ENCODE measurements at places on chromosomes 2 and 18.

DNA sequence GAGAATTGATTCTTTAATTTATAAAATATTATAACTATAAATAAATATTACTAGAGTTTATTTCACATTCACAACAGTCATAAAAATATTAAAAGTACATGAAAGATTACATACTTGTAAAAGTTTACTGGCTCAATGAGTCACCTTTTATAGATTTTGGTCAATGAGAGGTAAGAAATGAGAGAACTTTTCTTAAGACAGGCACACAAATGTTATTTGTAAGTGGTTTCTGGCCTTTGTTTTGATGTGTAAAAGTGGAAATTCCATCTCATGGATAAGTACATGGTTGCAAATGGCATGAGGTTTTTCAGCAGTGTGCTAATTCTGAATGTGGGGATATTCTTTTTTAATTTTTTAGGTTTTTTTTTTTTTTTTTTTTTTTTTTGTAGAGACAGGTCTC lies 63.8 kb downstream of the TTC27 start:
- no peak for DNase-seq

DNA sequence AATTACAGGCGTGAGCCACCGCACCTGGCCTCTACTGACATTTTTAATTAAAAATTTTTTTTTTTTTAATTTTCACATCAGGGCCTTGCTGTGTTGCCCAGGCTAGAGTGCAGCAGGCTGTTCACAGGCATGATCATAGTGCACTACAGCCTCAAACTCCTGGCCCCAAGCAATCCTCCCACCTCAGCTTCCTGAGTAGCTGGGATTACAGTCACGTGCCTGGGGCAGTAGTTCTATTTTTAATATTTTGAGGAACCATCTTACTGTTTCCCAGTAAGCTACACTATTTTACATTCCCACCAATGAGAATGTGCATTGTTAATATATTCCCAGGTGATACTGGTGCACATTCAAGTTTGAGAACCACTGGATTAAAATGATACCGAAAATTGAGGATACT lies 92.7 kb downstream of the WDSUB1 start:
- DNase-seq, result no peak

DNA sequence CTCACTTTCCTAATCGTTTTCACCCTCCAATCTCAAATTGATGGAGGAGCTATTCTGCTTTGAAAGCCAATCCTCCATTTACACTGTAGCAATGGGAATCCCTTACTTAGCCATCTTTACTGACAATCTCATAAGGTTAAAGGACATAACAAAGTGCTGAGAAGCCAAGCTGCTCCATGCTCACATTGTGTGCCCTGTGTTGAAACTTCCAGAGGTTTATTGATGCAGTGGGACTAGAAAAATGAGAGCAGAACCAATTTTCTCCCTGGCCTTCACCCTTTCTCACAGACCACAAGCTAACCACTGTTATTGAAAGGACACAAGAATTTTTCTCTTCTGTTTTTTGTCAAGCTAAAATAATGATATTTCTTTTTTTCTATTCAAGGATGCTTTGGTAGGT lies 63.8 kb downstream of the CSRNP3 start:
- no peak for DNase-seq

DNA sequence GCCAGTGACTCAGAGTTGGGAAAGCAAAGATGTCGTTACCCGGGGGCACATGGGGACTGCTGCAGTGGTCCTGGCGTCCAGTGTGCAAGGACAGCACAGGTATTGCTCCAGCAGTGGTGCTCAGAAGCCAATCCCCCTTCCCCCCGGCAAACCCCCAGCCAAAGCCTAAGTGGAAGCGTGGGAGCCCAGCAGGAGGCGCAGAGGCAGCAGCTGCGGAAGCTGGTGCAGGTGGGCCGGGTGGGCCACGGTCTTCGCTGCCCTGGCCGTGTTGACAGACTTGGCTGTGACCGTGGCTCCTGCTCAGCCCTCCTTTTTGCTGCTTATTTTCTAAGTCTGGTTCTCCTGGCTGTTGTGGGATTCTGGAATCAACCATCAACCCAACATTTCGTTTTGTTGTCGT lies 369.8 kb upstream of the ST6GAL2 start:
- DNase-seq, result no peak

GRCh38 chr2:94874277-94874997 lies 3.2 kb downstream of the TEKT4 start:
- peak; percentile 46 for DNase-seq

GRCh38 chr2:54054271-54054670 lies 61.1 kb upstream of the ACYP2 start:
- no peak for DNase-seq

- no peak for DNase-seq
These were observed 247.8 kb upstream of the SESTD1 start for GRCh38 chr2:179512281-179513035.

- DNase-seq, result no peak
These were observed 9.6 kb upstream of the TEX51 start for GRCh38 chr2:126889071-126889470.

GRCh38 chr2:22375096-22375495 lies 1009.9 kb upstream of the KLHL29 start:
- no peak for DNase-seq

GRCh38 chr2:75288760-75289159 lies 89.4 kb upstream of the TACR1 start:
- DNase-seq, result no peak

GRCh38 chr2:192000196-192000980 lies 153.5 kb upstream of the CAVIN2 start:
- no peak for DNase-seq

GRCh38 chr2:33190393-33190937 lies 243.7 kb downstream of the LTBP1 start:
- no peak for DNase-seq

GRCh38 chr18:48440924-48441323 lies 31.7 kb upstream of the ZBTB7C start:
- no peak for DNase-seq

- DNase-seq, result no peak
These were observed 19.2 kb downstream of the GKN1 start for GRCh38 chr2:68993660-68994059.

DNA sequence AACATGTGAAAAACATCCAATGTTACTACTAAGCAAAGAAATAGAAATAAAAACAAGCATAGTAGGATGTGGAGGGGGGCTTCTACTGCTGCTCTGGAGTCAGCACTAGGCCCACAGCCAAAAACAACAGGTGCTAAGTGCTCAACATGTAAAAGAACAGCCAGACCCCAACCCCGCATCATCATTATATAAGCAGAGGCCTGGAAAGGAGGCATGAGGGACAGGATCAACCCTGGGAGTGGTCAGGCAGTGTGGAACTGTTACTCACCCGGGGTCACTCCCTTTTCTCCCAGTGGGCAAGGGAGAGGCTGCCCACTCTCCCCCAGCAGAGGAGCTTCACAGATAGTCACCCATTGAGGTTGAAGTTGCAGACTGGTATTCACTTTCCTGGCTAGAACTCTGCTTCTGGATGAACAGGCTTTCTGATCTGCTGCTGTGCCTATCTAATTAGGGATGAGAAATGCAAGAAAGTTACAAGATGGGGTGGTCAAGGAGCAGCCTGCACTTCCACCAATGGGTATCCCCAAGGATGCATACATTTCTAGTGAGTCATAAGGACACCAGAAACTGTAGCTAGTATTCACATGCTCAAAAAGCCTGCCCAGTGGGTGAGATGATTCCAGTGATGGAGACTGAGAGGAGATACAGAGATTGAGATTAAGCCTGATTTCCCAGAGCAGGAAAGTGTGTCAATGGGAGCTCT lies 480.1 kb upstream of the TCF4 start:
- DNase-seq, result no peak

DNA sequence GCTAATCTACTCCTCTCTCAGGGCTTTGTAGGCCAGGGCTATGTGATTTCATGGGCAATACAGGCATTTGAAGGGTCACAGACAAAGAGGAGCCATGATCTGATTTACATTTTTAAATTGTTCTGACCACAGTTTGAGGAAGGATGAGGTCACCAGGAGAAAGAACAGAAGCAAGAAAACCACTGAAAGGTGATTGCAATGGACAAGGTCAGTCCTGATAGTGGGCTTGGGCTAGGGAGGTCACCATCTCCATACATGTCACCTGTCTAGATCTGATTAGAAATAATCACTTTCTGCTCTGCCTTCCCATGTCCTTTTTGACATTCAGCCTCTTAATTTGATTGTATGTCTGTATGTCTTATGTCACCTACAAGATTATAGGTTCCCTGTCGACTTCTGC lies 248.9 kb upstream of the CWC22 start:
- no peak for DNase-seq

DNA sequence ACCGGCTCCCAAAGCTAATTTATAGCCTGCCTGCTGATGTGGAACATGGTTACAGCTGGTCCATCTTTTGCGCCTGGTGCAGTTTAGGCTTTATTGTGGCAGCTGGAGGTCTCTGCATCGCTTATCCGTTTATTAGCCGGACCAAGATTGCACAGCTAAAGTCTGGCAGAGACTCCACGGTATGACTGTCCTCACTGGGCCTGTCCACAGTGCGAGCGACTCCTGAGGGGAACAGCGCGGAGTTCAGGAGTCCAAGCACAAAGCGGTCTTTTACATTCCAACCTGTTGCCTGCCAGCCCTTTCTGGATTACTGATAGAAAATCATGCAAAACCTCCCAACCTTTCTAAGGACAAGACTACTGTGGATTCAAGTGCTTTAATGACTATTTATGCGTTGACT lies 51.4 kb downstream of the TMEM178A start:
- no peak for DNase-seq

DNA sequence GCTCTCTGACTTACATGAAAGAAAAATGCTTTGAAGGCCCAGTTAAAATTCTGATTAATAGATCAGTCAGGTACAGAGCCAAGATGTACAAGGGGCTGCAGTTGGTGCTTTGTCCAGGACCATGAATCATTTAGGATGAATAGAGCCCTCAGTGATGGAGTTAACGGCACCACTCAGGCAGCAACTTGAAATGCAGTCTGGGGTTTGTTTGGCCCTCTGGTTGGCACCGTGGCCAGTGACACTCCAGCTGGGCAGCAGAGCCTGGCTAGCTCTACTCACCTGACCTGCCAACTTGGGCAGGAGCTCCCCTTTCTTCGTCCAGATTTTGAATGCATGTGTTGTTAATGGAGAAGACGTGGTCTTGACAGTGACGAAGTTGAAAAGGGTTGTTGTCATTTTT lies 493.0 kb upstream of the ACVR2A start:
- no peak for DNase-seq

DNA sequence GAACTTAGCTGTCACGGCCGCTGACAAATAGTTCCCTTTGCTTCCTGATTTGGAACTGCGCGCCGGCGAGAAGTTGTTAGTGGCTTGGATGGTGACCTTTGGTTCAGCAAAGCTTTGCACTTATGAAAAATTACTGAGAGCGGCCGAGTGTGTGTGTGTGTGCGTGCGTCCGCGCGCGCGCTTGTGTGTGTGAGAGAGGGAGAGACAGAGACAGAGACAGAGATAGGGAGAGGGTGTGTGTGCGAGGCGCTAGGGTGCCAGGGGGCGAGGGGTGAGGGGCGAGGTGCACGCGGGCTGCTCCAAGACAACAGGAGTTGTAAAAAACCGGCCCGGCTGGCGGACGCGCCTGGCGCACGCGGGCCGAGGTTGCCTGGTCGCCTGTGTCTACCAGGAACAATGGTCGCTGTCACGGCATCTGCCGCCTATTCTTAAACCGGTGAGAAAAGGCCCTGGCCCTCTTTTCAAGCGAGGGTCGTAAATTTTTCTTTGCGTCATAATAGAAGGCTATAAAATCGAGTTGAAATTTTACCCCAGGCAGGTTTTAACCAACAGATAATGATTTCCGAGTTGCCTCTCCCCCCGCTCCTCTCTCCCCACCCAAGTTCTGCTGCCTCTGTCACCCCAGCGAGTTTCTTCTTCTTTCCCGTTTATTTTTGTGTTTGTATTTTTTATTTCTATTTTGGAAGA lies 535 bp downstream of the HOXD3 start:
- DNase-seq, result no peak

GRCh38 chr2:168851674-168852320 lies 38.4 kb downstream of the SPC25 start:
- DNase-seq, result no peak

DNA sequence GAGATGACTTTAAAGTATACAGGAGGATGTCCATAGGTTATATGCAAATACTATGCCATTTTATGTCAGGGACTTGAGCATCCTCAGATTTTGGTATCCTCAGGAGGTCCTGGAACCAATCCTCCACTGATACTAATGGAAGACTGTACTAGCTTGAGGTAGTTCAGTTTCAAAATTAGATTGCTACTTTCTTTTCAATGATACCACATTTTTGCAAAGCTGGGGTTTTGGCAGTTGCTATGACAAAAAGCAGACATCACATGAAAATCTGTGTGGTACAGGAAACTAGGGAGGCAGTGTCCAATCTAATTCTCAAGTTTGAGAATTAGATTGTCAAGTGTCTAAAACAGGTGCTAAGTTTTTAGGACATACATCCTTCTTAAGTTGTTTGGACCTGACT lies 14.2 kb downstream of the EHBP1 start:
- no peak for DNase-seq

DNA sequence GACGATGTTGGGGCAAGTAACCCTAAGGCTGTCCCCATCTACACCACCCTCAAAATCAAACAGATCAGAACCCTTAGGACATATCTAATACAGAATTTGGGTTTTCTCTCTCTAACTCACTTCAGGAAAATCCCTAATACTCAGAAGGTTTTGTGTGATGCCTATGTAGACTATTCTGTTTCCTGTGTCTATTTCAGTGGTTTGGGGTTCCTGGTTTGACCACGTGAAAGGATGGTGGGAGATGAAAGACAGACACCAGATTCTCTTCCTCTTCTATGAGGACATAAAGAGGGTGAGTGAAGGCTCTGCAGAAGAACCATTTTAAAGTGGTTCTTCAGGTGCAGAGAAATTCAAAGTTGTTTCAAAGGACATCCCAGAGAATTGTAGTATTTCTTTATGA lies 16.3 kb downstream of the SULT1C2 start:
- DNase-seq, result no peak

DNA sequence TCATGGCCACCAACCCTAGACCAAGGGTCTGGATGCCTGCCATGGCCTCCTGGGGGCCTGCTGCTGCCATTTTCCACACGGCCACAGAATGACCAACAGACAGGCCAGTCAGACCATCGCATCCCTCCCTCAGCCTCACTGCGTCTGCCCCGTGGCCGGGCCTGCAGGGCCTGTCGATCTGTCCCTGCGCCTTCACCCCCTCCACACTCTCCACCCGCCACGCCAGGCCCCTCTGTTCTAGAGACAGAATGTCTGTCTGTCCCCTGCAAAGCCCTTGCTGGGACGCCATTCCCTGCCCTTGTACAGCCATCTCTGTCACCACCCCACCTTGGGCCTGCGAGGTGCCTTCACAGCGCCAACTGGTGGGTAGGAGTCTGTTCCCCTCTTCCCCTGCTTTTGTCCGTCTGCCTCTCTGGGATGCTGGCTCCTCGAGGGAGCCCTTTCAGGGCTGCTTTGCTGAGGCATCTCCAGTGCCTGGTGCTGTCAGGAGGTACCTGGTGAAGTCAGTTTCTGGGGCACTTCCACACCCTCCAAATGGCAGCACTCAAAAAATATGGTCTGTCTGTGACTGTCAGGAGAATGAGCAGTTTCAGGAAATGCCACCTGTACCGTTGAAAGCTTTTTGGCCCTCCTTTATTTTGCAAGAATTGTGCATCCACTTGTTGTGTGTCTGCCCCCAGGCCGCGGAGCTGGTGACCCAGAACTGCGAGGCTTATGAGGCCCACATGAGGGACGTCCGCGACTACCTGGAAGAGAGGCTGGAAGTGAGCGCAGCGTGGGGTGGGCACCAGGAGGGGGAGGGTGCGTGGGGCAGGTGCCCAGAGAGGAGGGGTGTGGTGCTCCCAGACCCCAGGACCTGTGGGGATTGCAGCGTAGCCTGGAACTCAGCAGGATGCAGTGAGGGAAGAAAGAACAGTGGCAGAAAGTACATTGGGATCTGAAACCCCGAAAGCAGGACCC lies 6.7 kb upstream of the ESPNL start:
- no peak for DNase-seq
